ENCODE measurements at places on chromosomes 3 and 15. TPM values are rescaled to one million over a fixed set of nuclear protein-coding genes. Genes with fewer than 3 reads are reported as not detected.

The THPO gene
- 0.34 TPM for polyA plus RNA-seq

The DNAH12 gene
- polyA plus RNA-seq: 0.09 TPM

The SPATA12 gene
- polyA plus RNA-seq: 0.02 TPM

The CD96 gene
- 0.16 TPM for polyA plus RNA-seq

The BNC1 gene
- 0.34 TPM for polyA plus RNA-seq

The SERINC4 gene
- polyA plus RNA-seq: 0.41 TPM

The NUP210 gene
- polyA plus RNA-seq: 2.0 TPM

The CHRD gene
- polyA plus RNA-seq: 12.1 TPM

The TAGLN3 gene
- polyA plus RNA-seq: 0.52 TPM

The RASGRP1 gene
- polyA plus RNA-seq: 0.43 TPM

The SPINK8 gene
- not detected for polyA plus RNA-seq

The GOLGA8Q gene
- 1.7 TPM for polyA plus RNA-seq

The LIPH gene
- 0.07 TPM for polyA plus RNA-seq

The MEX3B gene
- polyA plus RNA-seq: 1.3 TPM

The SLC26A6 gene
- polyA plus RNA-seq: 12.0 TPM

The CAMKV gene
- not detected for polyA plus RNA-seq

The LCTL gene
- polyA plus RNA-seq: not detected

The ISLR gene
- 29.5 TPM for polyA plus RNA-seq

The ACSBG1 gene
- polyA plus RNA-seq: 1.1 TPM

The FANCI gene
- 1.1 TPM for polyA plus RNA-seq

The LOXL1 gene
- polyA plus RNA-seq: 29.8 TPM

The ERC2 gene
- polyA plus RNA-seq: 1.5 TPM

The VWA5B2 gene
- 0.07 TPM for polyA plus RNA-seq

The PIERCE2 gene
- polyA plus RNA-seq: 10.3 TPM

The RAD51 gene
- polyA plus RNA-seq: 0.25 TPM

All from right cardiac atrium (tissue), 5 donors.